ENCODE measurements at places on chromosomes 12 and 14. TPM values are rescaled to one million over a fixed set of nuclear protein-coding genes. Genes with fewer than 3 reads are reported as not detected.

PCED1B gene
- 86.5 TPM for total RNA-seq

RACGAP1 gene
- 89.6 TPM for total RNA-seq

SGPP1 gene
- total RNA-seq, result 12.8 TPM

MYO1H gene
- not detected for total RNA-seq

KRT83 gene
- not detected for total RNA-seq

IL22 gene
- 1.3 TPM for total RNA-seq

REP15 gene
- total RNA-seq, result 0.25 TPM

OR6C2 gene
- total RNA-seq, result not detected

Data from activated CD8-positive, alpha-beta memory T cell treated with anti-CD3 and anti-CD28 coated beads for 36 hours (primary cell).